Suprapubic skin (tissue), 4 donors: ENCODE measurements at places on chromosomes 2 and 18.
A peak's percentile ranks its signal among the peaks of the same experiment; 100 is the strongest.

DNA sequence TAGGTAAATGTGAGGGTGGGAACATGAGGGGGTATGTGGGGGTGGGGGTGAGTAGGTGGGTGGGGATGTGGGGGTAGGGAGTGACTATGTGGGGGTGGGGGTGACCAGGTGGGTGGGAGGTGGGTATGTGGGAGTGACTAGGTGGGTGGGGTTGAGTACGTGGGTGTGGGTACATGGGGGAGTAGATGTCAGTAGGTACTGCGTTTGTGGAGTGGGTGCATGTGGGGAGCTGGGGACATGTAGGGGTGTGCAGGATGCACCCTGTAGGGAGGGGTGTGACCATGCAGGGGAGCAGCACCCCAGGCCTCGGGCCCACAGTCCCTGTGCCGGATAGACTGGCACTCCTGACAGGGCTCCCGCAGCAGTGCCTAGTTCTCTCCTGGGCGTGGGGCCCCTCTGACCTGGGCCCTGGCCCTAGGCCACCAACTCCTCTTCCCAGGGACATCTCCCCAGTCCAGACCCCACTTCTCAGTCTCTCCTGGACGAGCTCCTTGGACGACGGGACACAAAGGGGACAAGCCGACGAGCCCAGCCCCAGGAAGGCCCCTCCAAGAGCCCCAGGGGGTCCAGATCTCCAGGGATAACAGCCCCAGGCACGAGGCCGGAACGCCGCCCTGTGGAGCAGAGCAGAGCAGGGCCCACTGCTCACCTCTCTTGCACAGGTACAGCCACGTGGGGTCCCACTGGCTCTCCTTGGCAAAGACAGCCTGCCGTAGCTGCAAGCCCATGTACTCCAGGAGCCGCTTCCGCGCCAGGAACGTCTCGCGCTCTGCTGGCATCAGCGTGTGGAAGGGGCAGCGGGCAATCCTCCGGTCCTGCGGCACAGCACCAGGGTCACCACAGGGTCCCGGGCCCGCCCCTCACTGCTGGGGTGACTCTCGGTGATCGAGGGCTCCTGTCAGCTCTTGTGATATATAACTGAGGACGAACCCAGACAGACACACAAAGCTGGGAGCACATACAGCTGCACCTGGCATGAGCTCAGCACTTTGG lies 58.2 kb downstream of the ANKMY1 start:
- DNase-seq, result peak; percentile 75

- DNase-seq, result no peak
Measured at GRCh38 chr2:29450596-29451222, 335.5 kb downstream of the CLIP4 start.

DNA sequence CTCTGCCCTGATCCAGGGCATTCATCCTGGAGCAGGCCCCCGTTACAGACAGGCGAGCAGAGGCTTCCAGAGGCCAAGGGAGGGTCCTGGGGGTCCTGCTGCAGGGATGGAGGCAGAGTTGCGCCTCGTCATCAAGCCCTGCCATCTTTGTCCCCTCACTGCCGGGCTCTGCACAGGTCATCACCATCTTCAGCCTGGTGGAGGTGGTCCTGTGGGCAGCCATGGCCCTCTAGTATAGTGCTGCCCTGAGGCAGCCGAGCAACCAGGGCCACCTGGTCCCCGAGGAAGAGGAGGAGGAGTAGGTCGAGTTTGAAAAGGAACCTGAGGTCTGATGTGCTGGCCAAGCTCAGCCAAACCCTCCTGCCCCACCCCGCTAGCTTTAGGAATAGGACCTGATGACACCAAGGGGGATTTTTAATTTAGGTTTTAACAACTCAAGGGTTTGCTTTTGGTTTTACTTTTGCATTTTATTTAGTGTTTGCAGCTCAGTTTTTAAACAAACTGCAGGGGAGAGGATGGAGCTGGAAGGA lies 8.8 kb upstream of the ALPI start:
- peak; percentile 53 for DNase-seq

DNA sequence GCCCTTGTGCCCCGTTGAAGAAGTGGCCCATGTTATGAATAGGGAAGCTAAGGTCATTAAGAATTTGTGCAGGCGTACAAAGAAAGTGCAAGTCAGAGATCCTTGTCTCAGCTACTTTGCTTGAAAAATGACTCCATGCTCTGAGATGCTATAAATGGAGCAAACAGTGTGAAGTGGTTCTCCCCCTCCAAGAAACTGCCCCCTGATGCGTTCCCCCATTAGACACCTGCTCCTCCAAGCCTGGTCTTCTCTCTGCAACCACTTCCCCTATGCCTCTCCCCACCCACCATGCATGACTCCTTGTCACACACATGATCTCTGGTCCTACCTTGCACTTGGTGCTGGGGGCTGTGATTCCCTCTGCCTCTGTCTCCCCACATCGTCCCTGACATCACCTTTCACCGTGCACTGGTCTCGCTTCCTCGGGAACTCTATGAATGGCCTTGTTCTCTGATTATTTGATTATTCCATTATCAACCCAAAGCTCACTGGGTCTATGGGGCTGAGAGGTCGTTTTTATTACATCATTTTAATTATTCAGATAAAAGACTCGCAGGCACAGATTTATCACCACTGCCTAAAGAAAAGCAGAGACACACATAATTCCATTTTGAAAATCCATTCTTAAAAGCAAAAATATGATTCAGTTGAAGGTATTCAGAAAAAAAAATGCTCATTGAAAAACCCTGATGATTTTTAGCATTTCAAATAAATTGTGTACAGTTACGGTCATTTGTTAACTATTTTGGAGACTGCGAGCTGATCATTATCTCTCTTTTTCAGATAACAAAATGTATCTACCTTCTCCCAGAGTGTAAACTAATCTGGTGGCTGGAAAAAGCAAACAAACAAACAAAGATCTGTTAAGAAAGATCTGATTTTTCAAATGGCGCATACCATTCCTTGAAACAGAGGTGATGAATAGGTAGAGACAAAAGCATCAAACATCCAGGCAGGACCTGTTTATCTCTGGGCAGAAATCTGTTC lies 294.9 kb downstream of the SOX11 start:
- no peak for DNase-seq

- no peak for DNase-seq
Measured at GRCh38 chr2:152307863-152308262, 27.1 kb upstream of the FMNL2 start.

DNA sequence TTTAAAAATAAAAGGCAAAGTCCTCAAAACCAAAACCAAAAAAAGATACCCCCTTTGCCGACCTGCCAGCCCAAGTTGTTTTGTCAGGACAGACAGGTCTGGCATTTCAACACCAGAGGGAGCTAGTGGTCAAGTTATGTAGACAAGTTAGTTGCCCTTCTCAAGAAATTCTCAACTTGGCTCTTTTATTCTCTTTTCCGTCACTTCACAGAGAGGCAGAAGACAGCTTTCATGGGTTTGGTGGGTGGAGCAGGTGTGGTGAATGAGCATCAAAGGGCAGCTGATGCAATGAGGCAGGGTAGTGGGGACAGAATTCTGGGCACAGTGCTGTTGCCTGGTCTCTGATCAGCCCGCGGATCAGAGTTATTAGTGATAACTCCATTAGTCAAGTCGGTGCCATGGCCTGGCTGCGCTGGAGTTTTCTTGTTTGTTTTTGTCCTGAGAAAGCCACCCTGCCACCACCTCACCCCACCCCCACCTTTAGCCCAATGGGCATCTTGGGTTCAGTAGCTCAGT lies 303.7 kb upstream of the EPAS1 start:
- DNase-seq, result no peak

GRCh38 chr2:150477347-150477746 lies 10.1 kb downstream of the RND3 start:
- no peak for DNase-seq

- no peak for DNase-seq
Measured at GRCh38 chr2:175766880-175767279, 235.2 kb downstream of the LNPK start.

- DNase-seq, result no peak
Measured at GRCh38 chr2:181203916-181204315, 223.5 kb downstream of the UBE2E3 start.

DNA sequence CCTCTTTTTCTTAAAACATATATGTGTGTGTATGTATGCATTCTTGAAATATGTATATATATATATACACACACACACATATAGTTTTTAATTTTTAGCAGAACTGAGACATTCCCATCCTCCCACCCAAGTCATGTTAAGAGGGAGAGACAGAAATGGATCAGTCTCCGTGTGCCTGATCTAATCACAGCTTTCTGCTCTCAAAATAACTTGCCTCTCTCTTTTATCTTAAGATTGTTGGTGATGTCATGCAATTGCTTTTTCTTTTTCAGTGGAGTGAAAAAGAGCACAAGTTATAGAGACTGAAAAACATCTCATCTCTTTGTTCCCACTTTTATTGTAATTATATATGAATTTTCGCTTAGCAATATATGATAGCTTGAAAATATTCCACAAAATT lies 279.9 kb upstream of the DOK6 start:
- no peak for DNase-seq

- DNase-seq, result no peak
Measured at GRCh38 chr2:43482961-43483360, 112.9 kb downstream of the THADA start.

GRCh38 chr2:121284463-121285449 lies at the start of gene TFCP2L1:
Gene TFCP2L1 (minus strand): TSS chr2:121285202. CDS start chr2:121285109, 93 bp downstream.
- no peak for DNase-seq

DNA sequence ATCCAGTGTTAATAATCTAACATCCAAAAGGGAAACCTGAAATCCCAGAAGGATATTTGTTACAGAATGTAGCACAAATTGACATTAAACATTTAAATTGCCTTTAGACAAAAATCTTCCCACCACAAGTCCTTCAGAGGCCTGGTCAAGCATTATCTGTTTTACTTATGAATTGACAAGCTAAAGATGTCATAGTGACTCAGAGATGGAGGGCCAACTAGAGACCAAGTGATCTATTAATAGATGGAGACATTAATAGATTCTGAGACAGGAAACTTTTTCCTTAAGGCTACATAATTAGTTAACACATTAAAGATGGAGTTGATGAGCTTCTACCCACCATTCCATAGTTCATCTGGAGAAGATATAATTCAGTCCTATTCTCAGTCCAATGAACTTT lies 526.2 kb downstream of the IRS1 start:
- no peak for DNase-seq

DNA sequence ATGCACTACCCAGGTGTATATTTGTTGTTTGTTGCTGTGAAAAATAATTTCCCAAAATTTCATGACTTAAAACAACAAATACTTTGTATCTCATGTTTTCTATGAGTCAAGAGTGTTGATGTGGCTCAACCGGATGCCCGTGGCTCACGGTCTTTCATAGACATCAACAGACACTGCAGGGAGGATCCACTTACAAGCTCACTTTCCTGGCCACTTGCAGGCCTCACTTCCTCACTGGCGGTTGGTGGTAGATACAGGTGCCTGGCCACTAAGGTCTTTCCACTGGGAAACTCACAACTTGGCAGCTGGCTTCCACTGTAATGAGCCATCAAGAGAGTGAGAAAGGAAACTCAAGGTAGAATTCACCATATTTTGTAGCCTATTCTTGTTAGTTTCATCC lies 662.9 kb downstream of the IRS1 start:
- no peak for DNase-seq

DNA sequence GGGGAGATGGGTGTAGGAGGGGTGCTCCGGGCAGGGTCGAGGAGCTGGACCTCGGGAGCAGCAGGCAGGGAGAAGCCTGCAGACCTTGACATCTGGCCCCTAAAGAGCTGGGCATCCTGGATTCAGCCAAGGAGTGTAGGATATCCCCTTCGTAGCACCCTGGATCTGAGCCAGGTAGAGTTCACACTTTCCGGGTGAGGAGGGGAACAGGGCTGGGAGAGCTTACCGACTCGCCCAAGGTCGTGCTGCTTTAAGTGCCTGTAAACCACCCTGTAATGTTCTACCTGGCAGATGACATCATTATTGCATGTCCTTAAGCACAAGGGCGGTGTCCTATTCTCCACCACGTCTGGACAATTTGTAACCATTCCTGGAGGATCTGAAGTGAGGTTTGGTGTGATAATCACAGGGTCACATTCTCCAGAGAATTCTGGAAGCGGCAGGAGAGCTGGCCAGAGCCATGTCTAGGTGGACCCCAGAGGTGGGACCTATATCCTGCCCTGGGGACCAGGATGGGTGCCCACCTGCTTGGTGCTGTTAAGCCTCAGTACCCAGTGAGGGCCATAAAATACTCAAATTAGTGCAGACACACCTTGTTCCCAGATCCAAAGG lies 14.6 kb downstream of the ITM2C start:
- peak; percentile 23 for DNase-seq

DNA sequence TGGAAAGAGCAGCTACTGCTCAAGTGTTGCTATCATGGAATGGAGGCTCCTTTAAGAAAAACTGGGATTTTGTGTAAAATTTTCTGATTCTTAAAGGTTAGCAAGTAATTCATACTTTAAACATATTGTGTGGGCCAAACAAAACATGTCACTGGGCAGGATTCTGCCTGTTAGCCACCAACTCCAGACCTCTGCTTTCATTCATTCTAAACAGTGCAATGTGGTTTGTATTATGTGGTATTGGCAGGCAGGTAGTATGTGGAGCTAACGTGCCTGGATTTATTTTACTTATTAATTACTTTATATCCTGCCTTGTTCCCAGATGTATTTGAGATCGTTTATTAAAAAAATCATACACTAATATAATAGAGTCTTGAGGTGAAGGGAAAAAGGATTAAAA lies 1521.3 kb upstream of the ACVR2A start:
- DNase-seq, result no peak

DNA sequence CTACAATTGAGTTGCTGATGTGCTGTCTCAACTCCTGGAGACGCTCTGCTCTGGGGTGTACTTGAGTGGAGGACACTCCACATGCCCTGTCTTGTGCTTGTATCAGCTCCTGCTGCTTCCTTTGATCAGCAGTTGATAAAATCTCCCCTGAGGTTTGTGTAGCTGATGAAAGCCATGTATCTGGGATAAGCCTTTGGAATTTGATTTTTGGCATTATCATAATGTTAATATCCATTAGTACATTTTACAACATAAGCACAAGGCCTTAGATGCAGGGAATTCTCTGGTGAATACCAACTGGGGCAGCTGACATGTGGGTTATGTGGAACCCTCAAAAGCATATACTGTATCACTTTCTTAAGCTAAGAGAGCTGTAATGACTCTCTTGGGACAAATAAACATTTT lies 222.7 kb upstream of the ITGA4 start:
- DNase-seq, result no peak
